Stomach (tissue), 19 donors: ENCODE measurements at places on chromosomes 6 and 20. TPM values are rescaled to one million over a fixed set of nuclear protein-coding genes. Genes with fewer than 3 reads are reported as not detected.

The FILIP1 gene
- 1.8 TPM for polyA plus RNA-seq

The POU5F1 gene
- polyA plus RNA-seq: 6.5 TPM

The LY6G5B gene
- 2.1 TPM for polyA plus RNA-seq

The MAP7 gene
- polyA plus RNA-seq: 7.6 TPM

The MYLK4 gene
- 0.43 TPM for polyA plus RNA-seq

The GGTLC1 gene
- polyA plus RNA-seq: not detected

The SPTLC3 gene
- 1.9 TPM for polyA plus RNA-seq

The NMBR gene
- polyA plus RNA-seq: not detected

The ESF1 gene
- polyA plus RNA-seq: 8.1 TPM

The SIRPD gene
- not detected for polyA plus RNA-seq

The IL17F gene
- not detected for polyA plus RNA-seq

The FOXA2 gene
- 13.3 TPM for polyA plus RNA-seq

The MACROD2 gene
- 0.78 TPM for polyA plus RNA-seq

The OPN5 gene
- polyA plus RNA-seq: 0.19 TPM

The ACAT2 gene
- polyA plus RNA-seq: 35.0 TPM

The ZKSCAN3 gene
- polyA plus RNA-seq: 0.61 TPM

The OR12D3 gene
- polyA plus RNA-seq: not detected

The SYTL3 gene
- 3.9 TPM for polyA plus RNA-seq

The CST4 gene
- not detected for polyA plus RNA-seq

The SDC4 gene
- polyA plus RNA-seq: 78.8 TPM

The MTFR2 gene
- 1.8 TPM for polyA plus RNA-seq

The NRSN1 gene
- polyA plus RNA-seq: 0.25 TPM
